ENCODE measurements at places on chromosomes 1 and 21. TPM values are rescaled to one million over a fixed set of nuclear protein-coding genes. Genes with fewer than 3 reads are reported as not detected.

DNA sequence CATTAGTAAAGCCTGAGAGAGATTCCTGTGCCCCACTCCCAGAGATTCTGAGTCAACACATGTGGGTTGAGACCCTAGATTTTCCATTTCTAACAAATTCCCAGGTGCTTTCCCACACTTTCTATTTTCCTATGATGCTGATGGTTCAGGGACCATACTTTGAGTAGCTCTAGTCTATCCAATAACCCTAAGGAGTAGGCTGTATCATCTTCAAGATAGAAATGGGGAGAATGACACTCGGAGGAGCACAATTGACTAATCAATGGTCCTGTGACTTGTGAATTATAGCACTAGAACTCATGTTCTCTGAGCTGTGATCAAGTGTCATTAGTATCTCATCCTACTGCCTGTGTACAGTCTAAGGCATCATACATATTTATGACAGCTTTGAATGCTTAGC is 232.9 kb upstream of the B3GALT2 start:
- no peak for DNase-seq

- DNase-seq: no peak
Observed at GRCh38 chr21:35127851-35128250, 78.7 kb upstream of the RUNX1 start.

DNA sequence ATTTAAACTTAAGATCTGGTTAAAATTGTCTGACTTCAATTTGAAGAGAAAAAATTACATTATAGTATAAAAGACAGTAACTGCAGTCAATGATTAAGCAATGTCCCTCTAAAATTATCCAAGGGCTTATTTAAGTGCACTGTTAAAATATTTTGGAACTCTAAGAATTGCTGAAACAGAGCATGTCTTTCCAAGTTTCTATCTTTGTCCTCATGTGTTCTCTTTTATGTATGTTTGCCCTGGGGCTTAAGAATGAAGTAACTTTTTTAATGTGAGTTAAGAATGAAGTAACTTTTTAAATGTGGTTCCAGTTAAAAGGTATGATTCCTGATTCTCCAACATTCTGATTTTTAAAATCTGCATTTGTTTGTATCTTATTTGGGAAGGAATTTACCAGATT is 69.0 kb upstream of the MARK1 start:
- DNase-seq: no peak

GRCh38 chr1:91777196-91777595 is 108.8 kb downstream of the TGFBR3 start:
- no peak for DNase-seq

DNA sequence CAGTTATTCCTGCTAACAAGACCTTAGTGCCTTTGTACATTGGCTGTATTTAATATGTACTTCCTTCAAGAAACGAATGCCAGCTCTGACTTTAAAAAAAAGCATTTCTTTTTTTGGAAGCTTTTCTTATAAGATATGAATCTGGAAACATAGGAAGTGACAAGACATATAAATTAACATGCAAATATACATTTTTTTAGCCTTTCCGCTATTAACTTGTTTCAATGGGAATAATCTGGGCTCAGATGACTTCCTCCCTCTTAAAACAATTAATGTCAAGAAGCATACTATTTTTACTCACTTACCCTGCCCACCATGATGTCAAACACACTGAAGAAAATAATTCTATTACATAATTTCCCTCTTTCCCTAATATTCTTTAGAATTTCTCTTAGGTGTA is 1.4 kb downstream of the DENND1B start:
- no peak for DNase-seq

The FAM167B gene
- 5.4 TPM for total RNA-seq

The UMODL1 gene
- not detected for total RNA-seq

All from cardiac septum (tissue), 1 donor.